ENCODE measurements at places on chromosomes 4 and X.
A peak's percentile ranks its signal among the peaks of the same experiment; 100 is the strongest.

DNA sequence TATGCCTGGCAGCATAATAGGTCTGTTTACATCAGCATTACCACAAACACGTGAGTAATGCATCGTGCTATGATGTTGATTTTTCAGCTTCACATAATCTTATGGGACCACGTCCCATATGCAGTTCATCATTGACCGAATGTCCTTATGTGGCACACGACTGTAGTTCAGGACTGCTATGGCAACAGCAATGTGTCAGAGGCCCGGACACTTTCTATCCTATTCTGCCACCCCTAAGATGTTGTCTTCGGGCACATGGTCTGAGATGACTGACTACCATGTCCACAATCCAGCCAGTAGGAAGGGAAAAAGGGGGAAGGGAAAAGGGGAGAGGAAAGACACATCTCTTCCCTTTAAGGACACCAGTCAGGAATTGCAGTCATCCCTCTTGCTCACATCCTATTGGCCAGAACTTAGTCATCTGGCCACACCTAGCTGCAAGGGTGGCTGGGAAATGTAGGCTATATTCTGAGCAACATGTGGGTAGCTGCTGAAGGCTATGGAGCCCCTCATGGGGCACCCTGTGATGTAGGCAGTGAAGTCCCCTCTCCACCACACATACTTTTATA is 196.0 kb upstream of the RBPJ start:
- DNase-seq, result no peak

DNA sequence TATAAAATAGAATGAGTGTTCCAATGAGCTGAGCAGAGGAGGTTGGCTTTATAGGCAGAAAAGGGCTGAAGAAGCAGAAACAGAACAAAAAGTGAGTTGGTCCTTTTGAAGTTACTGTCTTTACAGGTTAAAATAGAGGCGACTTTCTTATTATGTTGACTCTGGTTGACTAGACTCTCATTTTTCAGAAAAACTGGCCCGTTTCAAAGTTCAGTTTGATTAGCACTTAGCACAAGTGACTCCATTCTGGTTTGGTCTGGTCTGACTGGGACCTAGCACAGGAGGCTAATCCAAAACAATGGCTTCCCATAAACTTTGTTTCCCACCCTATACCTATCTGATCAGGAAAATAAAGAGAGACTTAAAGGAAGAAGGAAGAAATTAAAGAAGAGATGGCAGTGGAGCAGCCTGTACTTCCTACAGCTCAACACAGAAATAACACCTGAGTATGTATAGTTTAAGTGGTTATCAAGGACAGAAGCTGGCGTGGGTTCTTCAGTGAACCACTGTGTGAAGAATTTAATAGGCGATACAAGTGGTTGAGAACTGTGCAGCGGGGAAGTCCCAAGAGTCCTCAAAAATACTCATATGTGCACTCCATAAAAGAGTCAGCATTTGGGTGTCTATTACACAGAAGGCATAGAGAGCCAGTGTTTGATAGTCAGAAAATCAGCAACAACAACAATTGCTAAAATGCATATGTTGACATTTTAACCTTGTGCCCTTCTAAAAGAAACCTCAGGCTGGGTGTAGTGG is 554.8 kb upstream of the HTR2C start:
- DNase-seq, result no peak

DNA sequence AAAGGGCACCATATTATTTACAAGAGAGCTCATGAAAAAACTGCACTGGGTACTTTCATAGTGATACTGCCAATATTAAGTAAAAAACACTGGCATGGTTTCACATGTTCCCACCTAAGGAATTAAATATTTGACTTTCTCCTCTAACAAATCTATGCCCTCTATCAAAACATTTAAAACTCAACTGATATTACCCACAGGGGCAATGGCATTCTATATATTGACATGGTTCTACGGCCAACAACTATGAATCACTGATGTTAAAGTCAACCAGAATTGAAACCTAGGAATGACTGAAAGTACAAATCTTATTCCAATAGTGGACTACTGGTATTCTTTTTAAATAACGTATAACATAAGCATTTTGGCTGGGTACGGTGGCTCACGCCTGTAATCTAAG is 28.2 kb downstream of the PHKA2 start:
- no peak for DNase-seq

GRCh38 chr4:74190332-74190731 is 32.4 kb downstream of the MTHFD2L start:
- no peak for DNase-seq

DNA sequence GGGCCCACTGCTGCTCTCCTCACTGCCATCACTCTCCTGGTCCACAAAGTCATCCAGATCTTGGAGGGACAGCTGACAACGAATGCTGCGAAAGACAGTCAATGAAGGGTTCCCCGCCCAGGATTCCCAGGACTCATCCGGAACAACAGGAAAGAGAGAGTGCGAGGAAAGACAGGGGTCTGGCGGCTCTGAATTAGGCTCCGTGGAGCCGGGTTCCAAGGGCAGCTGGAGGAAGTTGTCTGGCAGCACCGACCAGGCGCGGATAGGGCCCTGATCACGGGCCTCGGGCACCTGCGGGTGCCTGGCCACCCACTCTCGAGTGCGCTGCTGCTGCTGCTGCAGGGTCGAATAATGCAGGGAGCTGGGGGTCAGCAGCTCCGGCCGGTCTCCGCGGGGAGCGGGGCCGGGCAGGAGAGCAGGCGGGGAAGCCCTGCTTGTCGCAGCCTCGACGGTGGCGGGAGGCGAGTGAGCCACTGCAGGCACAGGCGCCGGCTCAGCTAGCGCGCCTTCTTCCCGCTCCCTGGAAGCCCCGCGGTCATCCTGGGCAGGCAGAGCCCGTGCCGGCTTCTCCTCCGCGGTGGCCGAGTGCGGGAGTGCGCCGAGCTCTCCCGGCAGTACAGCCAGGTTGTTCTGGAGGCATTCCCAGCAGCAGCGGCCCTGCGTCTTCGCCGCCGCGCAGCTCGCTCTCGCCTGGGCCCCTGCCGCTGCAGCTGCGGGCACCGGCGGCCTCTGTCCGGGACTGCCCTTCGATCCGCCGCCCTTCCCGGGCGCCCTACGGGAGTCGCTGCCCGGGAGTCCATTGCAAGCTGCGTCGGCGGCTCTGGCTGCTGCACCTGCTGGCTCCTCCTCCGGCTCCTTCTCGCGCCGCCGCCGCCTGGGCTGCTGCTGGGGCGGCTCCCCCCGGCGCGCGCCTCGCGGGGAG is 1.1 kb downstream of the SOWAHB start:
- DNase-seq, result no peak

- DNase-seq, result no peak
These were observed 46.0 kb upstream of the MGST2 start for GRCh38 chr4:139619644-139620043.

DNA sequence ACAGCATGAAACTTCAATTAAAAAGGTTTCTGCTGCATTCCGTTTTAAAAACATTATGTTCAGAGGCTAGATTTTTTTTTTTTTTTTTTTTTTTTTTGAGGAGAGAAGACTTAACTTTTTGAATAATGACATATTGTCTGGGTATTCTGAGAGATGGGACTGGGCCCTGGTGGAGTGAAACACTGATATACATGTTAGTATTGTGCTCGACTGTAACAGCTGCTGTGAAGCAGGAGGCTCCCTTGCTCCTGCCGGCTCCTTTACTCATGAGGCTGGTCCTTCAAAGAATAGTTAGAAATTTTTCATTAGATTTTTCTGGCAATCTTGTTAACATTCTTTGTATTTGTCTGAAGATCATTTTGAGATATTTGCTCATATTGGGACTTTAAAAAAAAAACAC is 73.3 kb downstream of the TMEM131L start:
- DNase-seq, result no peak

DNA sequence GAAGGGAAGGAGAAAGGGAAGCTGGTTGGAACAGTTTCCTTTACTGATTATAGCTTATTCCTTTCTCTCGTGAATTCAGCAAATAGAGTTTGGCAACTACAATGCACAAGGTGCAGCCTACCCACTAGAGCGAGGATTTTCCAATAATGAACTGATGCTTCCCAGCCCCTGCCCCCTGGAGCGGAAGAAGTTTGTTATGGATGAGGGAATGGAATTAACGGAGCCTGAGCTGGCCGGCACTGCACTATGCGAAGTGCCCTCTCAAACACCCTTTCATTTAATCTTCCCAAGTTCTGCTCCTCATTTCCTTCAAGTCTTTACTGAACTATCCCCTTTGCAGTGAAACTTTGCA is 42.5 kb upstream of the CBR4 start:
- DNase-seq, result no peak

- peak; percentile 45 for DNase-seq
These were observed 149.5 kb downstream of the MAML3 start for GRCh38 chr4:140004549-140004895.

DNA sequence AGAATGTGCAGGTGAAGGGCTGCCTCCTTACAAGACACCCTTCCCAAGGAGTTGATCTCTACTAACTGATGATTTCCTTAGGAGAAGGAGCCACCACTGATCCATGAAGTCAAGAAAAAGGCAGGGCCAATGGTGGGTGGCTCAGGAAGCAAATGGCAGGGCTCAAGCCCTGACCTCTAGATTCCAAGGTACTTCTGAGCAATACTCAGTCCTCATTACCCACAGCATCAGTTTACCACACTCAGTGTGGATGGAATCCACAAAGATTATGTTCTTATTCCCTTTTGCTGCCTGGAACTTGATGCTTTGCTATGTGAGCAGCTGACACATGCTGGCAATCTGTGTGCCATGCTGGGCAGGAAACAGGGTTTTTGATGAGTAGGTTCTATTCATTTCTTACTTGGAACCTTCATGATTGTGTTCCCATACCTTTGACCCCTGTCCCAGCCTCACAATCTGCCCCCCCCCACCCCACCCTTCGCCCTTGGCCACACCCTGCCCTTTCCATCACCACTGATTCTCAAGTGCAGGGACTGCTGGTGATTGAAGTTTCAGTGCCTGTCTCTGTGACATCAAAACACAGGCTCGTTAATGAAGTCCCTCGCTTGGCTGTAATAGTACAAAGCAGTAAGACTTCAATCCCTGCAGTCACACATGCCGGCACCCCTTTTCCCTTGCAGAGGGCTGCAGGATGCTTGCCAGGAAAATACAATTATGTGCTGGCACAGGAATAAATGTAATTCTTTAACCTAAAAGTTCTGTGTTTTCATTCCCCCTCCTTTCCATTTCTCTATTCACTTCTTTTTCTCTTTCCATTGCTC is 135.6 kb upstream of the GPC4 start:
- DNase-seq, result no peak

GRCh38 chr4:155523358-155523757 is 143.3 kb upstream of the GUCY1A1 start:
- DNase-seq, result no peak

DNA sequence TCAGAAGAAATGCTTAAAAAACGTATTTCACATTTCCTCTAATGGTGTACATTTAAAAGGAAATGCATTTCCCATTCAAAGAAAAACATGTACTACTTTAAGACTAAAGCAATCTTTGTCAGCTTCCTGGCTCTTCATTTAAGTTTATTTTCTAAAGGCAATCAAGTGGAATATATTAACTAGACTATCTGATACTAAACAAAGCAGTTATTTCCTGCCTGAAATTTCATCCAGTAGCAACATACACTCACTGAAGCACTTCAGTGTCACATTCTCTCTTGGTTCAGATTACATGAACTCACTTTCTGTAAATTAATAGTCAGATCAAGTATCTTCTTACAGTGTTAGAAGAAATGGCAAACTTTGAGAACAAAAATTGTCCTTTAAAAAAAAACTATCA is 42.5 kb downstream of the LRBA start:
- no peak for DNase-seq

DNA sequence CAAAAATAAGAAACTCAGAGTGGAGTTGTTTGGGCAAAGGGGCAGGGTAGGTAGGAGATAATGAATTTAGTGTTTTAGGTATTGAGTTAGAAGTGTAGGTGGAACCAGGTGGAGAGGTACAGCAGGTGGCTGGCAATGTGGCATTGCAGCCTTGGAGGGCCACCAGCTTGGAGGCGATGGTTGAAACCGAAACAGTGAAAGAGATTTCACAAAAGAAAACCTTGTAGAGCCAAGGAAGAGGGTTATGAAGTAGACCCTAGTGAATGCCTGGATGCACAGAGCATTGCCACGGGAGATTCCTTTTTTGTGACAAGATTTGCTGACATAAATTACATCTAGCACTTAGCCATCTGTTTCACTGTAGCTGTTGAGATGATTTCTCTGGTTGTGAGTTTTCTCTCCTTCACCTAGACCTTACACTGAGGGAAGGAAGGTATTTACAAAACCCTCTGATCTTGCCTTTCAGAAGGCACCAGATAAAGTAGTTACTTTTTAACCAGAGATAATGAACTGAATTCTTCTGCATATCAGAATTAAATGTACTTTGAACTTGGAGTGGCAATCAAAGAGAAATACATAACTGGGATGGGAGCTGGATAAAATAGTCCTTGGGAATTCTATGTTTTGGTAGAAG is 104.1 kb upstream of the CASK start:
- DNase-seq, result no peak

DNA sequence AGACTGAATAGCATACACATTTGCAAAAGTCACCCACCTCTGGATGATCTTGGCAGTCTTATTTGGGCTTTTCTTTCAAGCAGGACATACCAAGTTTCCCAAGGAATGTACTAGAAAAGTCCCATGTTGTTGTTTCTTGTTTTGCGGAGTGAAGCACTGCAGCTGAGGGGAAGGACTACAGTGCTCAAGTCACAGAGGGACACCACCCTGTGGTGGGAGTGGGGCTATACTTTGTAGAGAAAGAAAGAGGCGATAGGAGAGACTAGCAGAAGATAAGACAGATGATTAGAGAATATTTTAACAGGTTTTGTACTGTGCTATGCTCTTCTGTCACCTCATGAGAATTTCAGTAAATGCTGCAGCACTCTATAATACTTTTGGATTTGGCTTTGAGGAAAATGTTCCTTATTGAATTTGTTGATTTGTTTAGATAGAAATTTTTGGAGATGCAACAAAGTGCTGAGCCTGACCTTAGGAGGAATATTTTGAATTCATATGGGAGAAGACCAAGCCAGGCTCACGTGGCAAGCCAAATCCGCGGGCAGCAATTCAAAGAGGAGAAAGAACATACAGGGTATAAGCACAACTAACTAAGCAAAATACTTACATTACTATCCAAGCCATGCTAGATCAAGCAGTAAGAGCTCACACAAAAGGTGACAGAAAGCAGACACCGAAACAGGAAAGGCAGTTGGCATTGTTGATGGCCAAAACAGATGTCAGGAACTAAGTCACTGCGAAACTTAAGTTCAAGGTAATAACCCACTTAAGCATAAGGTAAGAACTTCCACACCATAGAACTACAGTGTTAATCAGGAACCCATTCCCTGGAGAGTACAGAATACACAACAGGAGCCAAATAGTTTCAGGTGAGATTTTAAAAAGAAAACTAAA is 280.3 kb upstream of the INTU start:
- DNase-seq, result no peak

- no peak for DNase-seq
These were observed 26.2 kb downstream of the TRMT10A start for GRCh38 chr4:99537674-99538073.

- no peak for DNase-seq
These were observed 2521.4 kb downstream of the ARAP2 start for GRCh38 chr4:33722800-33723516.

- no peak for DNase-seq
These were observed 13.0 kb upstream of the SLC25A5 start for GRCh38 chrX:119455264-119455663.

- no peak for DNase-seq
These were observed 89.9 kb upstream of the FAT1 start for GRCh38 chr4:186813377-186814068.
